ENCODE measurements at places on chromosomes 5 and 9.

- DNase-seq: no peak
Measured at GRCh38 chr9:89750117-89750791, 145.4 kb downstream of the GADD45G start.

DNA sequence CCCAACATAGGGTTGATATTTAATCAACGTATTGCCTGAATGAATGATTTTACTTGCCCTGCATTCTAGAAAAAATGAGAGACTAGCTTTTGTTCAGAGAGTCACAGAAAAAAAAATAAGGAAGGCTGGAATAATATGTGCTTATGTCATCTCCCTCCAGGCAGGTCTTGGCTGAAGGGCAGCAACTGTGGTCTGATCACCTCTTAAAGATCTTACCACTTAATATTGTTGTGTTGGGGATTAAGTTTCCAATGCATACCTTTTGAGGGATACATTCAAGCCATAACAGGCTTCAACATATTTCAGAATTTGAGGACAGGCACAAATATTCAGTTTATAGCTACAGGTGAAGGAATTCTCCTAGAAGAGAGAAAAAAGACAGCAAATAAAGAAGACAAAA, 157.3 kb upstream of the S1PR3 start:
- no peak for DNase-seq

GRCh38 chr5:173768267-173768806, 119.8 kb upstream of the CPEB4 start:
- DNase-seq: no peak

GRCh38 chr5:138967791-138968448, 92.8 kb upstream of the LRRTM2 start:
- DNase-seq: no peak

GRCh38 chr5:147101659-147102369, 133.0 kb upstream of the STK32A start:
- DNase-seq: no peak

GRCh38 chr9:126673689-126674364, 60.1 kb downstream of the LMX1B start:
- DNase-seq: no peak

GRCh38 chr5:76403766-76404222, 709 bp downstream of the IQGAP2 start:
- peak; percentile 38 for DNase-seq

GRCh38 chr9:121485623-121486022, 14.0 kb downstream of the GGTA1 start:
- DNase-seq: peak; percentile 55

GRCh38 chr9:115999498-115999897, 154.1 kb upstream of the PAPPA start:
- DNase-seq: no peak

DNA sequence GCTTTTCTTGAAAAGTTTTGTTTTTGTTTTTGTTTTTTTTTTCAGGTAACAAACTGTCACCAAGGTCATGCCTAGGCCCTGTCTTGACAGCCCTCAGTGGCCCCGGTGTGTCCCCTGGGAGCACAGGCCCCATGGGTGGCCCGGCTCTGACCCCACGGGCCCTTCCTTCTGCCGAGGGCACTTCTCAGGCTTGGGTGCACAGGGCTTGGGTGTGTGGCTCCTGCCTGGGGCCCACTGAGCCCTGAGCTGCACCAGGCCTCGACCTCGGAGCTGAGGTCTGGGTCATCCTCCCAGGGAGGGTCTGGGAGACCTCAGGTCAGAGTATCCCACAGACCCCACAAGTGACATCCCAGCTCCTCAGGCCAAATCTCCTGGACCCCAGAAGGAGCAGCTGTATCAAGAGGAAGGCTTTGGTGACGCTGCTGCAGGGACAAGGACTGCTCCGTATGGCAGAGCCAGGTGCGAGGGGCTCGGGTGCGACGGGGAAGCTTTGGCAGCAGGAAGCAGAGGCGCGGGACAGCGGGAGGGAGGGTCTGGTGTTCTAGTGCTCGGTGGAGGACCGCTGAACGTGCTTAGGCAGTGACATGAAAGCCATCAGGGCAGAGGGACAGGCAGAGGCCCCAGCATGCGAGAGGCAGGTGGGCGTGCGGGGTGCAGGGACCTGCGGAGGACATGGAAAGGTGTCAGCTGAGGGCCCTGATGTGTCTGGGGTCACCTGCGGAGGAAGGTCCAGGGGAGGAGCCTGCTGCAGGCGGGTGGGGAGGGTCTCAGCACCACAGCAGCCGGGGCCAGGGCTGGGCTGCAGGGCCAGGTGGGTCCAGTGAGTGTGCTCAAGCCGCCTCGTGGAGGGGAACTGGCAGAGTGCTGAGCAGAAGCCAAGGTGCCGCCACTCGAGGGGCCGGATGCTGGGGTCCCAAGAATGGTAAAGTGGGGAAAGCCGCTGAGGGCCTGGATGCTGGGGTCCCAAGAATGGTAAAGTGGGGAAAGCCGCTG, 18.4 kb upstream of the SLC9A3 start:
- no peak for DNase-seq

DNA sequence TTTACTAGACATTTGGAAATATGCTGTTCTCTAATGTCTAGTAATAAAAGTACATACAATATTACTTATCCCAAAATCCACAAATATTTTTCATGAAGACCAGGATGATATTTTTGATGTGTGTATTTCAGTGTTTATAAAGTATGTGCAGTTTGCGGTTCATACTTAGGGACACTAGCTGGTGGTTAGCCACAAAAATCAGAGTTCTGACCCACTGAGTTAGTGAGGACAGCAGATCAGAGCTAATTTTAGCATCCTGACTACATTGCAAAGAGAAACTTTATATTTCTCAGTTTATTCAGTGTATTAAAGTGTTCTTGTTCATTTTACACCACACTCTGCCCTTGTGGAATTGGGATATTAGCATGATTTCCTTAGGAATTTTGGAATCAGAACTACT, 655.3 kb downstream of the HTR1A start:
- DNase-seq: no peak

DNA sequence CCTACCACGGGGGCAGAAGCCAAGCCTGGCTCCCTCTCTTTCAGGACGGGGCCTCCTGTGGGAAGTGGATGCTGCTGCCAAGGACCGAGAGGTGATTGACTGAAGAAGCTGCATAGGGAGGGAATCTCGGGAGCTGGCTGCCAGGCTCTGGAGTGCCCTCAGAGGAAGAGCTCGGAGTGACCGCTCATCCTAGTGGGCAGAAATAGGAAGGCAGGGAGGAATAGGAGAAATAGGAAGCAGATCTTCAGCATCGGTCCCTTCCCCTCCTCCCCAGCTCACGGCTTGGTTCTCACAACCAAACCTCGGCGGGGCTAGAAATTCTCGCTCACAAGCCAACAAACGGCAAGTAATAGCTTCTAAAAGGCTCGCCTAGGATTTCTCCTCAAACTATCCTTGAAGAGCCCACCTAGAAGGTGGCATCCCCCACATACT, 159.9 kb upstream of the RAI14 start:
- DNase-seq: no peak

- no peak for DNase-seq
Measured at GRCh38 chr5:6556802-6557102, 76.1 kb downstream of the NSUN2 start.

DNA sequence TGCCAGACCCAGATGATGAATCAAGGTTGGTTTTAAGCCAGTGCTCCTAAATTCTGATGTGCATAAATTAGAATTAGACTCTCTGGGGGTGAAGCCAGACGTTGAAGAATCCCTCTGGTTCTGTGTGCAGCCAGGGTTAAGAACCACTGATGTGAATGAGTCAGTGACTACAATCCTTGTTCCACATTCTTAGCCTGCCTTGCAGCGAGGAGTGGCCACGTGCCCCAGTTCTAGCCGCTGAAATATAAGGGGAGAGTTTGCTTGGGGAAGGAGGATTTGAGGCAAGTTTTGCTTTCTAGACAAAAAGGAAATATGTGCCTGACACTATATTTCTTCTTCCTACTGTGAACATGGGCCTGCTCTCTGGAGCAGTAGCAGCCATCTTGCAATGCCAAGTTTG, 34.2 kb upstream of the MSH3 start:
- no peak for DNase-seq

DNA sequence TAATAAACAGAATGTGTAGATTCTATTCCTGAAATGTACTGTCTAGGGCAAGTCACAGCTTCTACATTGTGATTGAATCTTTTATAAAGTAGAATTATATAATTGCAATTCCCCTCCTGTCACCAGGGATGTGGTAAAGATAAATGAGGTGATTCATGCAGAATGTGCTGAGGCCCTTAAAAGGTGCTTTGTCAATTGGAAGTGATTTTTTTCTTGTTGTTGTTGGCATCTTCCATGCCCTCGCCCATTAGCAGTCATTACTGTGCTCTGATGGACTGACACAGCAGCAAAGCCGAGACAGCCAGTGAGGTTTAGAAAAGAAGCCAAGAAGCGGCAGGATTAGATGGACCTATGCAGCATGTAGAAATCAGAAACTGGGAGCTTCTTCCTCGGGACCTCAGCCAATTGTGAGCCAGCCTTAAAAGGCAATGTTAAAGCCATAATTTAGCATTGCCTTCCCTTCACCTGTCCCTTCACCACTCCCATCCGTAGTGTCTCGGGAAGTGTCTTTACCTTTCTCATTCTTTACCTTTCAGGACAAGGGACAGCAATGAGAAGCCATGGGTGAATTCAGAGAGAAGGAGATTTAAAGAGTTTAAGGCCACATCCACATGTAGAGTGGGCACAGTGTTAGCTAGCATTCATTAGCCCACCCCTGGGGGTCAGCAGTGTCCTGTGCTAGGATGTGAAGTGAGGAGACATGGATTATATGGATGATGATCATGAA, 257.8 kb downstream of the PLK2 start:
- DNase-seq: no peak

DNA sequence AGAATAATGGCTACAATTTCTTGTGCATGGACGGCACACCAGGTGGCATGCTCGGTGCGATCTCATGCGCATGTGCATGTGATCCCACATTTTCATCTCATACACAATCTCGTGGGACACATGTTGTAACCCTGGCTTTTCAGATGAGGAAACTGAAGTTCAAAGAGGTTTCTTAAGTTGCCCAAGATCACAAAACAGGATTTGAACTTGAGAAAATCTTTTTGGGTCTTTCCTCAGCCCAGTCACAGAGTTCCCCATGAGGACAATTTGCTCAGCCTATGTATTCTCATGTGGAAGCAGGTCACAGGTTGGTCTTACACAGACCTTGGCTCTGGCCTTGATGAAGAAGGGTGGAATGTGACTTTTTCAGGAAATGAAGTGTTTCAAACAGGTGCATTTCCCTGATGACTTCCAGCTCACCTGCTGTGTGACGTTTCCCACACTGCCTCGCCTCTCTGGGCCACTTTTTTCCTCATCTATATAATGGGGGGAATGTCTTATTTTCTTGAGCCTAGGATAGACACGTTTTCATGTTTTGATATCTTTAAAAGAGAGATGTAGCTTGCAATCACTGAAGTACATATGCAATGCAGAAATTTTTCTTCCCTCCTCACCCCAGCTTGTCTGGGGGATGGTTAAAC, 7.1 kb upstream of the ORM1 start:
- no peak for DNase-seq

- DNase-seq: no peak
Measured at GRCh38 chr5:140223567-140223966, 48.6 kb downstream of the CYSTM1 start.

DNA sequence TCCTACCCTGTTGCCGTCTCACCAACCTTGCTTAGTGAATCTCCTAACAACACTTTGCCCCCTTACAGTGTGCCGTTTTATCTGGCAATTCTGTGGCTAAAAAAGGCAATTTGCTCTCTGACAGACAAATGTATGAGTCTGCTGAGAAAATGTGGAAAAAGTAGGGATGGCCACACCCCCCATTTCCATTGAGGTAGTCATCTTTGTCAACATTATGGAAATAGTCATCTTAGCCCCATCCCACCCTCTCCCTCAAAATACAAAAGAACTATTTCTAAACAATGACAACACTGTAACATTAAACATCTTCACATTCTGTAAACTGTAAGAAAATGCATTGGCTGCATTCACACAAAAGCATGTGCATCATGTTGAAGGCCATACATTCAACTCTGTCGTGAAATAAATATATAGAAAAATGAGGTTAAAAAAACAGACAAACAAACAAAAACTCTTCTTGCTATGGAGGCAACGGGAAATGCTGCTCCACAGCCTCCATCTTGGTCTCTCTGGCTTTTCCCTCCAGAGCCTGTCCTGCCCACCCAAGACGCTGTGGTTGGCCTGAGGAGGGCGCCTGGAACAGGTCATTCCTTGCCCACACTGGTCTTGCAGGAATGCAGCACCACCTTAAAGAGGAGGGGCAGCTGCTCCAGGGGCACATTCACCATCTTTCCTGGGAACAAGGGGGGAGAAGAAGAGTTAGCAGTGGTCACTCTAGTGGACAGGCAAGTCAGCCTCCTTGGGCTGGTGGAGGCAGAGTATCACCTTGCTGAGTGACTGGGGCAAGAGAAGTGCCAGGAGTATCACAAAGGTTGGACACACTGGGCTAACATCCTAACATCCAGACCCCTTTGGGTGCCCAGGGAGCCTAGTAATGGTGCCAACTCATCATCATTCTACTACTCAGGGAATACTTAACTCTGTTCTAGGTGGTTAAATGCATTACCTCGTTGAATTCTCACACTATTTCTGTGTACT, 15.2 kb upstream of the NR5A1 start:
- DNase-seq: no peak

DNA sequence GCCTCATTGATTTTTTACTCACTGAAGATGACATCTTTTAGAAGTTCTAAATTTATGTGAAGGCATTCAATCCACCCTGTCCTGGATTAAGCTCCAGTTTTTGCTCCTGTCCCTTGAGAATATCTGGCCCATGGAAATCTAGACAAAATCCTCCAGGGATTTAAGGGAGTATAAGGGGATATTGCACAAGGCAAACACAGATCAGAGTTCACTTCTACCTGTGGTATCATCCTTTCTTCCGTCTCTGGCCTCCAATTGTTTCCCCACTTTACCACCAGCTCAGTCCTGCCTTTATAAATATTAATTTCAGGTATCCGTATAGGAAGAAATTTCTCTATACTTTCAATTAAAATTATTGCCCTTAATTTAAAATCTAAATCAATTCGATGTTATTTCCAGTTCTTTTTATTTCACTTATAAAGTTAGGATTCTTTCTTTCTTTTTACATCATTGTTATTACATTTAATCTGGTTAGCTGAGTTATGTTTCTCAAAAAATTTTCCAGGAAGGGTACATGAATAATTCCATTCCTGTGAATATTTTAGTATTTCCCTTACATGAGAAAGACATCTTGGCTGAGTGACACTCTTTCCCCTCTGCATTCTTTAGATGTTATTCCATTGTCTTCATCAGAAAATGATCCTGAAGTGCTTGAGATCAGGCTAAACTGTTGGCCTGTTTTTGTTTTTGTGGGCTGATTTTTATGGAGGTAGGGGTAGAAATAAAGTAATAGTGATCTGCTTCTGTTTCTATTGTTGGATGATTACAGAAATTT, 194.3 kb upstream of the MAP3K1 start:
- DNase-seq: no peak

GRCh38 chr9:132507670-132508469, 74.5 kb upstream of the BARHL1 start:
- peak; percentile 83 for DNase-seq

- DNase-seq: no peak
Measured at GRCh38 chr5:96530901-96531300, 97.9 kb upstream of the PCSK1 start.

GRCh38 chr5:173016598-173017046, 33.1 kb downstream of the ATP6V0E1 start:
- peak; percentile 68 for DNase-seq

- DNase-seq: no peak
Measured at GRCh38 chr5:34554641-34555040, 101.5 kb upstream of the RAI14 start.
